ENCODE measurements at places on chromosomes 5 and 9.

DNA sequence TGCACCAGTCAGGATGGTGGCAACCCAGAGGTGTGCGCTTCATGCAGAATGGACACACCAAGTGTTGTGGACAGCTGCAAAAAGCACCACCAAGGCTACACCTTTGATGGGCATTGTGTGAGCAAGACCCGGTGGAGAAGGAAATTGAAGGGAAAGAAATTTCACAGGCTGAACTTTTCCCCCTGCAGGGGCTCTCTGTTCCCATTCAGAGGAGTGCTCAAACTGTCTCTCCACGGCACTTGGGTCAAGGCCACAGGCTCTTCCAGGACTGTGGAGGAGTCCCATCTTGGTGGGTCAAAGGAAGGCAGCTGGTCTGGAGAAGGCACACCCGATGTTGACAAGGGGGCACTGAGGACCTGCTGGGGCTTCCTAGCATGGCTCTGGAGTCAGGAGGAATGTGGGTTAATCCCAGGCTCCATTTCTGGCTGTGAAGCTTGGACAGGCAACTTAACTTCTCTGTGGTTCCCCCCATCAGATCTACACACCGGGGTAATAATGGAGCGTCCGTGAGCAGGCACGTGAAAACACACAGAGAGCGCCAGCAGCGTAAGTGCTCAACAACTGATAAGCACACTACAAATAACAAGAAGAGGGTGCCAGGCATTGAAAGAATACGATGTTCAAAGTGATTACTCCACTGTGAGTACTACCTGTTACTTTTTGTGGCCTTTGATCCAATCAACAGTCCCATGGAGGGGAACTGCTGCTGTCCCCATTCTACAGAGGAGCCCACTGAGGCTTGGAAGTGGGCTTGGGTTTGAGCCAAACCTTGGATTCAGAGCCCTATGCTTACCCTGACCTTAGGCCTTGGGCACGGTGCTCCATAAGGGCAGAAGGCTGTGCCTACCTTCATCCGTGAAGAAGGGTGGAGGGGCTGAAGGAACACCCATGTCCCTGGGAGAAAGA lies 34.2 kb upstream of the TIFAB start:
- DNase-seq, result no peak

- DNase-seq, result no peak
Observed at GRCh38 chr5:142435410-142436115, 110.7 kb upstream of the SPRY4 start.

- no peak for DNase-seq
Observed at GRCh38 chr9:113360242-113360842, 11.0 kb downstream of the BSPRY start.

- DNase-seq, result no peak
Observed at GRCh38 chr9:95055851-95056551, 261.5 kb downstream of the FANCC start.

- DNase-seq, result no peak
Observed at GRCh38 chr9:36778682-36779081, 206.0 kb downstream of the MELK start.

DNA sequence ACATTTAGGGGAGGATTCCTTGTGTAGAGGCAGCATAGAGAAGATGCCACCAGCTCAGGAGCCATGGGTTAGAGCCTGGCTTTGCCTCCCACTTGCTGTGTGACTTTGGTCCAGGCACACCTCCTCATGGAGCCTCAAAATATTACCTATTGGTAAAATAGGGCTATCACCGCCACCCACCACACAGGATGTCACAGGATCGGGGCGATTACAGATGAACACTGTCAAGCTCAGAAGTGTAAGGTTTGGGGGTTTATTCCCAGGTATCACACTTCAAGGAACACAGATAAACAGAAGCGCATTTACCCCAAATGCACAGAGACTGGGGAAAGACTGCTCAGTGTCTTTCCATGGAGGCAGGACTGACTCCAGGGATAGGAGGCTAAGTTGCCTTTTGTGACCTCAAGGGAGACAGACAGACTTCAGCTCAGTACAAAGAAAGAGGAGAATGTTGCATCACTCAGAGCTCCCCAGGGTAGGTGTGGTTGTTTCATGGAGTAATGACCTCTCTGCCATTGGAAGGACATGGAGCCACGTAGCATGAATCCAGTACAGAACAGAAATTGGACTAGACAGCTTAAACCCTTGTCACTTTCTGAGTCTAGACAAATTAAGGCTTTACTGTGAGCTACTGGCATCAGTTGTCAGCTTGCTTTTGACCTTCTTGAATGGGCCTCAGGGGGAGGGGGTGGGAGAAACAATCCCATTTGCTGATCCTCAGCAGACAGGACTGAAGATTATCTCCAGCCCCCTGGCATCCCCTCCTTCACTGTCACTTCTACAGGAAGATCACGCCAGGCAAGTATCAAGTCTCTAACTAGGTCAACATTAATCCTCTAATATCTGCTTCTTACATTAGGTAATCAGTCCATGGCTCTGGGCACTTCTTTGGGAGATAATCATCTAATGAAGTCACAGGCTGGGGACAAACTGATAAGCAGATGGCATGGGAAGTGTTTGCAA lies 6.5 kb downstream of the TRAF1 start:
- no peak for DNase-seq

Measured in activated CD4-positive, alpha-beta T cell treated with anti-CD3 and anti-CD28 coated beads for 48 hours (primary cell).